ENCODE measurements at places on chromosomes 5 and 9. TPM values are rescaled to one million over a fixed set of nuclear protein-coding genes. Genes with fewer than 3 reads are reported as not detected.
A peak's percentile ranks its signal among the peaks of the same experiment; 100 is the strongest.

ZNF300 gene
- total RNA-seq = 4.3 TPM

DNA sequence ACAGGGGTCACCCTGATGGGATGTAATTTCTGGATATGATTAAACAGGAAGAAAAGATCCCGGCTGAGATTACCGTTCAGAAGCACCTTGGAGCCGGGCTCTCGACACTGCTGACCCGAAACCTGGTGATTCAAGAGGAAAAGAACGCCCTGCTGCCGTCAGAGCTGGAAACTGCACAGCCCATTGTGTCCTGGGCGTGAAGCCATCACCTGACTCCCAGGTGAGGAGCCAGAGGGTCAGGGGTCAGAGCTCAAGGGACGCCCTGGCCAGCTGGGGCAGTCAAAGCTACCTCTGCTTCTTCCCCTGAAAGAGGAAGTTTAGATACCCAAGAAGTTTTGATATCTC is 17.8 kb upstream of the SLC12A7 start:
- H3K27me3 ChIP-seq = no peaks in the 10 kb centered on the region
- H3K4me1 ChIP-seq = peaks cover 41% of the 10 kb centered on the region
- peak; percentile 89 for DNase-seq
- H3K36me3 ChIP-seq = no peaks in the 10 kb centered on the region
- peak overlapping the region; percentile 94 for H3K27ac ChIP-seq

GRCh38 chr5:61734001-61734400 is 401.9 kb downstream of the ZSWIM6 start:
- peak overlapping the region; percentile 34 for H3K27ac ChIP-seq
- no peaks in the 10 kb centered on the region for H3K36me3 ChIP-seq
- H3K27me3 ChIP-seq = no peaks in the 10 kb centered on the region
- H3K4me3 ChIP-seq = no peak overlapping the region
- no peak for DNase-seq
- H3K4me1 ChIP-seq = peaks cover 4% of the 10 kb centered on the region

ORM2 gene
- not detected for total RNA-seq

GRCh38 chr5:111722140-111722539 is 34.9 kb downstream of the NREP start:
- no peaks in the 10 kb centered on the region for H3K27me3 ChIP-seq
- no peak overlapping the region for H3K27ac ChIP-seq
- no peaks in the 10 kb centered on the region for H3K4me1 ChIP-seq
- H3K4me3 ChIP-seq = no peak overlapping the region

OTULINL gene
- total RNA-seq = 13.6 TPM

DNA sequence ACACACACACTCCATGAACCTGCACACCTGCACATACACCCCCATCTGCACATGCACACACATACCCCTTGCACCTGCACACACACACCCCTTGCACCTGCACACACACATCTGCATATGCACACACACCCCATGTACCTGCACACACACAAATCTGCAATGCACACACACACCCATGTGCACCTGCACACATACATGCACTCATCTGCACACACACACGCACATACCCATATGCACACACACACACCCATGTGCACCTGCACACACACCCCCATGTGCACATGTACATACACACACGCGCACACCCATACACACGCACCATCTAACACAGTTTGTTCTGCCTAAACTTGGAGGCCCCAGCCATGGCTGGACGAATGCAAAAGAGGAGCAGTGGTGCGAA is 115.9 kb upstream of the SARDH start:
- H3K27ac ChIP-seq = no peak overlapping the region
- H3K36me3 ChIP-seq = no peaks in the 10 kb centered on the region
- H3K27me3 ChIP-seq = no peaks in the 10 kb centered on the region
- no peak for DNase-seq
- peaks cover 11% of the 10 kb centered on the region for H3K4me1 ChIP-seq
- no peak overlapping the region for H3K4me3 ChIP-seq

TMEFF1 gene
- total RNA-seq = 0.32 TPM

SLC4A9 gene
- total RNA-seq = 0.32 TPM

DNA sequence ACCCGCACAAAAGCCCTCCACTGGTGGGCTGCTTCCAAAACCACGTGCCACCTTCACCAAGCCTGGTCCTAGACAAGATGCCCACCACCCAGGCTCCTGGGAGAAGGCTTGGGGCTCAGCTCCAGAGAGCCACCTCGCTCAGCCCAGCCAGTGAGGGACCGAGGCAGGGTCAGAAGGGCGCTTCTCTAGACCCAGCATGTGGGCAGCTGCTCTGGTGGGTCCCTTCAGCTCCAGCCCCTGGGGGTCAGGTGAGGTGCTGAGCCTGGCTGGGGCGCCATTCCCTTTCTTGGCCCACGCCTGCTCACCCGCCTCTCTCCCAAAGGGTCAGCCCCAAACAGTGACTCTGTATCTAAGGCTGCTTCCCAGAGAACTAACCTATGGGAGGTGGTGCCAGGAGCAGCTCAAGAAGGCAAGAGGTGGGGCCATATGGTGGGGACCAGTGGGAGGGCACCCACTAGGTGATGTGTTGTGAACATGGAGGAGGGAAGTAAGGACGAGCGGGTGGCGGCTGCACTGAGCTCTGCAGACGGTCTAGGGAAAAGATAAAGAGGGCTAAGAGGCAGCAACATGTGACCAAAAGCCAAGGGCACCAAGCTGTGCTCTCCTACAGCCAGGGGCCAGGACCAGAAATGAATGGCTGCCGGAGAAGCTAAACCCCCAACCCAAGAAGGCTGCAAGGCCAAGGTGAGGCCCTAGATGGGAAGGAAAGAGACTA is 79.3 kb downstream of the CAMSAP1 start:
- no peak overlapping the region for H3K4me3 ChIP-seq
- no peaks in the 10 kb centered on the region for H3K4me1 ChIP-seq
- no peaks in the 10 kb centered on the region for H3K36me3 ChIP-seq
- H3K27me3 ChIP-seq = no peaks in the 10 kb centered on the region
- no peak overlapping the region for H3K27ac ChIP-seq

BHMT gene
- total RNA-seq = not detected

- no peaks in the 10 kb centered on the region for H3K27me3 ChIP-seq
- DNase-seq = no peak
- H3K4me3 ChIP-seq = no peak overlapping the region
- peaks cover 6% of the 10 kb centered on the region for H3K4me1 ChIP-seq
- no peaks in the 10 kb centered on the region for H3K36me3 ChIP-seq
Observed at GRCh38 chr9:135476561-135477355, 2.8 kb upstream of the PPP1R26 start.
